Fibroblast of the aortic adventitia (primary cell): ENCODE measurements at places on chromosomes 6 and 20.

GRCh38 chr20:33279261-33279910, 3.6 kb upstream of the BPIFB1 start:
- DNase-seq: no peak

DNA sequence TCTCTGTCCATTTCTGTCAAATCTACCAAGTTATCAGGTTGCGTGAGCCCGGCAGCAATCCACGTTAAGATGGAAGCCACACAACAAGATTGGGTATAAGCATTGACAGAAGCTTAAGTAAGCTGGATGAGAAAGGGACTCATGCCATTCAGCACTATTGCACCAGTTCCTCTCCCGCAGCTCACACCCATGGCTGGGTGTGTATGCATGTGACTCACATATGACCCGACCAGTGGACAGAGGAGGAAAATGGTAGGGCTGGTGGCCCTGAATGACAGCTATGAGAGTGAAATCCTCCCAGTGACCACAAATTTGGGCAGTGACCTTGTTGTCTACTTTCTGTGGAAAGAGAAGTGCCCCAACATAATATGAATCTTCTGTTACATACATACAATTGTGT, 113.5 kb downstream of the OTOR start:
- DNase-seq: no peak

DNA sequence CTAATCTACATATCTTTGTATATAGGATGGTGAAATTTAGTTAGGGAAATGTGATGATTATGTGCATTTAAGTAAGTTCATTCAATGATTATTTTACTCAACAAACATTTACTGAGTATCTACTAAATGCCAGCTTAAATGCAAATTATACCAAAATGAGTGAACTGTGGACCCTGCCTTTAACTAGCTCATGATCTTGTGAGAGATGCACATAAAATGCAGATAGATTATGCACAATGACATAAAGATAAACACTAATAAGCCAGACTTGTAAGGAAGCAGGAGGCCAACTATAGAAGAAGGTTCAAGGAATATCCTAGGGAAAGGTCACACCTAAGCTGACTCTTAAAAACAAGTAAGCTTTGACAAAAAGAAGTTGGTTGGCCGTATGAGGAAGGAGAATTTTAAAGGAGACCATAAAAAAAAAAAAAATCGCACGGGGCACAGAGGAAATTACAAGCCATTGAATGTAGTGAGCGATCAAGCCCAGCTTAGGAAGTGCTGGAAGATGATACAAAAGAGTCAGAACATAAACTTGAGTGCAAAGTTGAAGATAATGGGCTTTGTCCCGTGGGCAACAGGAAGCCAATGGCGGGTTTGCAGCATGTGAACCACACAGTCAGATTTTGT, 107.9 kb downstream of the NRSN1 start:
- DNase-seq: no peak

- peak; percentile 67 for DNase-seq
Measured at GRCh38 chr6:44126320-44127149, 717 bp downstream of the MRPL14 start.

DNA sequence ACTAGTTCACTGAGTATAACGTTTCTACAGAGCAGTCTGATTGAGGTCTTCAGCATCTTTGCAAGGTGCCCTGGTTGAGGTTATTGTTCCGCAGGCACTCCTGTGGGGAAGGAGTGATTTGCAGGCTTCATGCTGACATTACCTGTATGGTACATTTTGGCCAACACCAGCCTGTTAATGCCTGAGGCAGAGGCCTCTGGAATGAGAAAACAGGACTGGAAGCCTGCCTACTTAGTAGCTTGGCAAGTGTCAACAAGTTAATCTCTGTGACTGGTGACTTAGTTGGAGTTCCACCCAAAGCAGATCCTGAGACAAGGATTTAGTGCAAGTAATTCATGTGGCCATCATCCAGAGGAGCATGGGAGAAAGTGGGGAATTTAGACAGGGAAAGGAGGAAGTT, 24.6 kb downstream of the MAS1 start:
- DNase-seq: no peak

DNA sequence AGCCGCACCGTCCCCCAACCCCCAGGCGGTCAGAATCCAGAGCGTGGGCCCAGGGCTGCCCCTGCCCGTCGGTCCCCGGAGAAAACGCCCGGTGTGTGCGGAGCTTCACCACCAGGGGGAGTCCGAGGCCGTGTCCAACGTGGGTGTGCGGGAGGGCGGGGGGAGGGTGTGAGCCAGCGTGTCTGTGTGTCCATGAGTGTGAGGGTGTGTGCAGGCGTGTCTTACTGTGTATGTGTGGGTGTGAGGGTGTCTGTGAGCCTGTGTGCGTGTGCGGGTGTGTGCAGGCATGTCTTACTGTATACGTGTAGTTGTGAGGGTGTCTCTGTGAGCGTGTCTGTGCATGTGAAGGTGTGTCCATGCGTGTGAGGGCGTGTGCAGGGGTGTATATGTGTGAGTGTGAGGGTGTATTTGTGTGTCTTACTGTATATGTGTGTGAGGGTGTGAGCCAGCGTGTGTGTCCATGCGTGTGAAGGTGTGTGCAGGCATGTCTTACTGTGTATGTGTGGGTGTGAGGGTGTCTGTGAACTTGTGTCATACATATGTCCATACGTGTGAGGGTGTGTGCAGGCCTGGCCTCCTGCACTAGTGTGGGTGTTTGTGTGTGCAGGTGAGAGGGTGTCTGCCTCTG, 24.6 kb upstream of the GATA5 start:
- peak; percentile 50 for DNase-seq

DNA sequence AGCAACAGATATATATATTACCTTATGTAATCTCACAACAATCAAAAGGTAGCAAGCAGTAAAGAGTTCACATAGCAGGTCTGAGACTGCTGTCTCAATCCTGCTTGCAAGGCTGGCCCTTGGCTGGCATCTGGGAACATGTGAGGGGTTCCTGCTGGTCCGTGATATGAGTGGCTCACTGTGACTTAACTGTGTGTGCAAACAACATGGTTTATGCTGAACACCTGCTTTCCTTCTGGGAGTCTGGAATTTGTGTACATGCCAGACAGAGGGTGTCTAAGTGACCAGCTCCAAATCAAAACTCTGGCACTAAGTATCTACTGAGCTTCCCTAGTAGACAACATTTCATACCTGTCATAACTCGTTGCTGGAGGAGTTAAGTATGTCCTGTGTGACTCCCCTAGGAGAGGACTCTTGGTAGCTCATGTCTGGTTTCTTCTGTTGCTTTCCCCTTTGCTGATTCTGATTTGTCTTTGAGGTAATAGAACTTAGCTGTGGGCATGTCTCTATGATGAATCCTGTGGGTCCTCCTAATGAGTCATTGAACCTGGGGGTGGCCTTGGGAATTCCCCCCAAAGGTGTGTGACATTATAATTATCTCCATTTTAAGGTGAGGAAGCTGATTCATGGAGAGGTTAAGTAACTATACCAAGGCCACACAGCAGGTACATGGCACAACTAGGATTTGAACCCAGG, 131.6 kb upstream of the NEDD9 start:
- no peak for DNase-seq

DNA sequence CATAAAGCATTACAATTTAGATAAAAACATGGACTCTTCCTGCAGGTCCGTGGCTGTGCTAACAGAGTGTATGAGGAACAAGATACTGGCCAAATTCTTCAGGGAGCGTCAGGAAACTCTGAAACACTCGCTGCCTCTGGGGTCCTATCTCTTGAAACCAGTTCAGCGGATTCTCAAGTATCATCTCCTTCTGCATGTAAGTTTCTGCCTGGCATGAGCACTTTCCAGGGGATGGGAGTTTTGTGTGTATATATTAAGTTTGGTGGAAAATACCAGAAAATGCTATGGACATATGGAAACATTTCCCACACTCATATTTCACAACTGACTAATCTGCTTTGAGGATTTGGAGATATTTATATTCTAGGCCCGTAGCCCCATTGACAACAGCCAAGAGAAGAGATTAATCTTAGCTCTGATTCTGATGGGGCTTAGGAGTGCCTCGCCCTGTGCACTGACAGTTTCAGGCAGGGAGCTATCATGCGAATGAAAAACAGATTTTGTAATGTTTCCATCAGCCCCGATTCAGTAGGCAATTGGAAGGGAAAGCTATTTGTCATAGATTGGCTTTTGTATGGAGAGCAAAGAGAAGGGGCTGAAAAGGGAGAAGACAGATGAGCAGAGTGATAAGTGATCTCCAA, 64.7 kb upstream of the MTHFD1L start:
- DNase-seq: peak; percentile 78

DNA sequence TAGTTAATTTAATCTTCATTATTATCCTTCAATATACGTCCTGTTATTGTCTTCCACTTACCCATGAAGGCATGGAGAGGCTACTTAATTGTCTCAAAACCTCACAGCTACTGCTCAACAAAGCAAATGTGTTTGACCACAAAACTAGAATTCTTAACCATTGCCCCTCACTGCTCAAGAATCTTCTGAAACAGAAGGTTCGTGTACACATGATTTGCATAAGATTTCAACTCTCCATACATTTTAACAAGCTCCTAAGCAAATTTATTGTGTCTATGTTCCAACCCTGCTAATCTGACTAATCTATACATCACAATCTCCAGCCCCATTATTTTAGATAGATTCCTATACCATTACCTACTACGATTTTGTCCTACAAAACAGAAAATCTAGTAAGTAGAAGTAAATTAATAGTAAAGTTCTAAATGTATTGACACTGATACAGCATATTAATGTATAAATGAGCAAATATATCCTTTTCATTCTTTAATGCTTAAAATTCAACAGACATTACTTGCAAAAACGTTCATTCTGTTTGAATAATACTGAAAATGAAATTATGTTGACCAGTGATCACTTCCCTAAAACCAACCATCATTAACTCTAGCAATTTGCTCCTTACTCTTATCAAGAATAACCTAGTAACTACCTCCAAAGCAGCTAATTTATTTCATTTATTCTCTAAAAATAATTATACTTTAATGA, 89.7 kb upstream of the RNF217 start:
- no peak for DNase-seq

GRCh38 chr6:131917318-131917717, 33.9 kb downstream of the CCN2 start:
- DNase-seq: no peak

DNA sequence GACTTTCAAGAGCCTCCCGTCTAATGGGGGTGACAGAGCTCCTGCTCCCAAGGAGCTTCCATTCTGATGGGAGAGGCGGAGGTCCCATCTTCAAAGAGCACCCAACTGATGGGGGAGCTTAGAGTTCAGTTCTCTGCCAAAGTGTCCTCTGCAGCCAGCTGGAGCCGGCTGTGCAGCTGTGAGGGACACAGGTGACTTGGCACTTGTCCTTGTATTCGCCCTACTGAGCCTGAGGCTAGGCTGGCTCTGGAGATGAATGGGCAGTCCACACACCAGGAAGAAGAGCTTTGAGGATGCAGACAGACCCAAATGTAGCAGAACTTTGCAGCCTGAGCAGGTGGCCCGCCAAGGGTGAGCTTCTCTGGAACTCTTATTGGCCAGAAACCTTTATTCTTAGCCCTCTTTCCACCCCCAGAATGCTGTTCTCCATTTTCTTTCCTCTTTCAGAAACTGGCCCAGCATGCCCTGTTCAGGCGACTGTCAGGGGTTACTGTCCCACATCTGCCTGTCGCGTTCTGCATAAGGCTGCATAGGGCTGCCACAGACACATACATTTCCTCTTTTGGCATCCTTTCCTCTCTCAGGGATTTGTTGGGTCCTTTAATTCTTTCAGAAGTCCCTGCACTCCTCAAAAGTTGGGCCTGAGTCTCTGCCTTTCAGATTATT, 108.7 kb upstream of the LRFN2 start:
- no peak for DNase-seq

DNA sequence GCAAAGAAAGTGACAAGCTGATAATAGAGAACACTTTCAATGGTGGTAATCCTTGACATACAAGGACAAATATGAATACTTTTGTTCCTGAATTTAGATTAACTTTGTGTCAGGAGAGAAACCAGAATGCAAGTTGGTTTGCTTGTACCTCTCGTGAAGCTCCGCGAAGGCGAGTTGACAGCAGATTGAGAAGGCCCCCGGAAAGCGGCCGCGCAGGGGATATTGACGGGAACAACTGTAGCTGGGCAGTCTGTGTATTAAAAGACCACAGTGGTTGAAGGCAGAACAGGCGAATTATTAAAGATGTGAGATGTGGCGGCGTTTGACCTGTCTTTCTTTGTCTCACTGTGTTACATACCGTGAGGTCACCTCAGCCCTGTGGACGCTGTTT, 175.8 kb upstream of the RALGAPA2 start:
- DNase-seq: no peak
